Cortex of kidney (tissue), 1 donor: ENCODE measurements at places on chromosomes 6 and 20.

- no peak for DNase-seq
Observed at GRCh38 chr6:53530346-53530745, 14.6 kb downstream of the GCLC start.

- no peak for DNase-seq
Observed at GRCh38 chr6:40341726-40342125, 245.4 kb downstream of the LRFN2 start.

GRCh38 chr20:31682927-31683326 lies 39.7 kb downstream of the BCL2L1 start:
- DNase-seq = no peak

DNA sequence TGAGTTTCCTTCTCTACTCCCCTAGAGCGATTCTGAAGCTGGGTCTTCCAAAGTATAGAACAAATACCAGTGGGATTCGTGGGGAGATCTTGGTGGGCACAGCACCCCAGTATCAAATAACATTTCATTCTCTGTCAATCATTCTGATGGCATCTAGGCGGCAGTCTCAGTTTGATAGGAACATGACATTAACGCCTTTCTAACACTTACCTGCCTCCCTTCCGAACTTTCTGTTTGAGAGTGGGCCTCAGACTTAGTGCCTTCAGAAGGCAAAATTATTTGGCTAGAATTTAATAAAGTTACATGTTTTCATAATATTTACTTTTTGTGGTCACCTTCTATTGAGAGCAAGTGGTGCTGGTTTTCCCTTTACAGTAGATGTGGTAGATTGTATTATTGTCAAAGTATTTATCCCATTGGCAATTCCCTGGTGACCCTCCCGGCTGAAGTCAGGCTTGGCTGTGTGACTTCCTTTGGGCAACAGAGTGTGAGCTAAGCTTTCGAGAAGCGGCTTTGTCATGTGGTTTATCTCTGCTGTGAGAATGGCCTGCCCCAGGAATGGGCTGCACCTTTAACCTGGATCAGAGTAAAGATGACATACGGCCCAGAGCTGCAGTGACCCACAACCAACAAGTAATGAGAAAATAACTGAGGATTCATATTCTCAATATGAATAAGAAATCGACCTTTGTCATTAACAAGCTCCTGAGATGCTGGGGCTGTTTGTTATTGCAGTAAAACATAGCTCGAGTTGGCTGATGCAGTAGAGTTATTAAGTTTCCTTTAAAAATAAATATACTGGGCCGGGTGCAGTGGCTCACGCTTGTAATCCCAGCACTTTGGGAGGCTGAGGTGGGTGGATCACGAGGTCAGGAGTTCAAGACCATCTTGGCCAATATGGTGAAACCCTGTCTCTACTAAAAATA lies 45.2 kb upstream of the PTPN1 start:
- DNase-seq = no peak

- no peak for DNase-seq
Observed at GRCh38 chr20:41247523-41248367, 69.8 kb downstream of the ZHX3 start.

- DNase-seq = no peak
Observed at GRCh38 chr20:25464501-25465242, 57.2 kb downstream of the GINS1 start.

DNA sequence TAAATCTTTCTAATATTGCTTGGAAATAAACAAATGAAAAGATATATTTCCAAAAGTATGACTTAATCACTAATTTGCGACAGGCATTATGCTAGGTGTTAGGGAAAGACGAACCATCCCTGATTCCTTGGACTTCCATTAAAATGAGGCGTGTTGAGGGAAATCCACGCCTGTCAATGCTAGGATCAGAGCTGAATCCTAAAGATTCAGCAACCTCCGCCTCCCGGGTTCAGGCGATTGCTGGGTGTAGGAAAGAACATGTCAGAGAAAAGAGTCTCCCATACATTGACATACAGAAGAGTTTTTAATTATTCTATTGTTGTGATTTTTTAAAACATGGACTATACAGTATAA lies 16.8 kb upstream of the PRSS16 start:
- DNase-seq = no peak

DNA sequence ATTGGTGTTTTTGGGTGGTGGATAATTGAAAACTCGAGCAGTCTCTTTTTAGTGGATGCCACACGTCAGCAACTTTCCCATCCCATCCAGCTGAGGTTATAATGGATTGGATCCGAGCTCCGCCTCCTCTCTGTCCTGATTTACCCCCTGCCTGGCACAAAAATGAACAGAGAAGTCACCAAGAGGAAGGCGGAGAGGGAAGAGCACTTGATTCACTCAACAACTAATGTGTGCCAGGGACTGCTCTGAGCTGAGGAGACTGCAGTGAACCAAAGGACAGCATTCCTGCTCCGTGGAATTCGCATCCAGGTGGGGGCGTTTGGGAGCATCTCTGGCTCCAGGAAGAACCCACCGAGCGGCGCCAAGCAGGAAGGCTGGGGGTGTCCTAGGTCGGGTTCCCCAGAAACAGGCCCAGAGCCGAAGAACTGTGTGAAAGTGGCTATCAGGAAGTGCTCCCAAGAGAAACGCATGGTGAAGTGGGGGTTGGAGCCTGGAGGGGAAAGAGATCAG lies 95.8 kb upstream of the NAA20 start:
- no peak for DNase-seq

DNA sequence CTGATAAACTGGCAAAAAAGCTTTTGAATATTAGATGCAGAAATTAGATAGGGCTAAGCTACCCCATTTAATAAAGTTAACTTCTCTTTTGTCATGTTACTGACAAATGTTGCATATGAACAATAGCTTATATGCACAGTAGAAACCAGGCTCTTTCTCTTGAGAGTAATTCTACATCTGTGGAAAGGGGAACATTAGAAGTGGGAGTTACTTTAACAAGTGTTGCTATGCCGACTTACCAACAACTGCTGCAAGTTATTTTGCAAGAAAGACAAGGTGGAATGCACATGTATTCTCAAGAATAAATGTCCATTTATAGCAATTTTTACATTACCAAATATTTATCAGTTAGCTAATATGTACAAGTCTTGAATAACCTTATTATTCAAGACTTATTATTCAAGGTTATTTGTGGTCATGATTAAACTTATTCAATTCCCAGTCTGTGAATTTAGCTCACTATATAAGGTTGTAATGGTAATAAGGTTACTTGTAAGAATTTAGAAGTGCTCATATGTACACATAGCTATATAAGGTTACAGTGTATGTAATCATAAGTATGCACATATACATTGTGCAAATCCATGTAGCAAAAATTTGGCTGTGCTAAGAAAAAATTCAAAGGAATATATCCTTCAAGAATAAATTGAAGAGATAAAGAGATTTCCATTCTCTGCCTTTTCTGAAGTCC lies 38.3 kb downstream of the ADGRG6 start:
- no peak for DNase-seq

DNA sequence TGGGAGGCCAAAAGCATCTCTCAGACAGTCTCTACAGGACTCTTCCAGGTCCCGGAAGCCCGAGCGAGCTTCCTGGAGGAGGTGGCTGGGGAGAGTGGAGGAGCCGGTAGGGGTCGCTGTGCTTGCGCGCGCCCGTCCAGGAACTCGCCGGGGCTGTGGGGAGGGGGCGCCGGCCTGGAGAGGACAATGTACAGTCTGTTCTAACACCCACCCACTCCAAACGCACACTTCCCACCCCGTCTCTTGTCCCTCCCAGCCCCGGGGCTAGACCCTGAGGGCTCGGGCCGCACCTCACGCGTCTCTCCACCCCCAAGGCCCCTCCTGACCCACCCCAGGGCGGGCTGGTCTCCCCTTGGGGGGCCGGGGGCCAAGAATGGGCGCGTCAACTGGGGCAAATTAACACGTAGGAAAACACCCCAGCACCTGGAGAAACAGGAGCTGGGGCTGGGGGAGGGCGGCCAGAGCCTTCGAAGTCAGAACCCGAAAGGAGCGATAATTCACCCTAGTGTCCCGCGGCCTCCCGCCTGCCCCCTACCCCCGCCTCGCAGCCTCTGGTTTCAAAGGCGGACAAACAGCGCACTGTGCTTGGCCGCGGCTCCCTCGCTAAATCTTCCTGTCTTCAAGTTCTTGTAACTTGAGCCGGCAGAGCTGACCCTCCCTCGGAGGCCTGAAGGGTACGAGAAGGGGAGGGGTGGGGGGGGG lies 103.2 kb upstream of the FOXP4 start:
- no peak for DNase-seq

GRCh38 chr20:32984196-32984595 lies 20.0 kb downstream of the SUN5 start:
- DNase-seq = no peak

GRCh38 chr6:88870717-88871330 lies 92.6 kb downstream of the RNGTT start:
- DNase-seq = no peak

DNA sequence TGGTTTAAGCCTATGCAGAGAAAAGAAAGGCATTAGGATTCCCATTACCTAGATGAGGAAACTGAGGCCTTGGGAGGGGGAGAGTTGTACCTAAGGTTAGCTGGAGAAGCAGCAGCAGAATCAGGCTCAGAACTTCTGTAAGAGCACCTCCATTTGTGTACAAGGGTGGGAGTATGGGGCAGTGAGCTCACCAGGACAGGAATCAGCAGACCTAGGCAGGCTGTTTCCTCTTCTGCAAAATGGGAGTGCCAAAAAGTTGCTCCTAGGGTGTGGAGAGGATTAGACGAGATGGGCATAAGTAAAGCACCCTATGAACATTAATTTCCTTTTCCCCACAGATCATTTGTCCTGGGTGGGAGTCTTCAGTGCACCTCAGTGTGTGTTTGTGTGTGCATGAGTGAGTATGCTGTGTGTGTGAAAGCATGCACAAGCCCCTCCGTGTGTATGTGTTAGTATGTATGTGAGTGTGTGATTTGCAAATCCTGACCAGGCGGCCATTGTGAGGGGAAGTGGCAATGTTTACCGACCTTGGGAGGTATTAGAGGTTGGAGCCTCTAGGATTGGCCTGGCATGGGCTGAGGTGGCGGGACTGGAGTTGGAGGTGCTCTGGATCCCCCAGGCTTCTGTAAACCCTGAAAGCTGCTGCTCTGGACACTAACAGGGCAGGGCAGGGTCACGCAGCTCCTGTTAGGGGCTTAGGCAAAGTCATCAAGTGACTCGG lies 78.8 kb downstream of the VEGFA start:
- no peak for DNase-seq

DNA sequence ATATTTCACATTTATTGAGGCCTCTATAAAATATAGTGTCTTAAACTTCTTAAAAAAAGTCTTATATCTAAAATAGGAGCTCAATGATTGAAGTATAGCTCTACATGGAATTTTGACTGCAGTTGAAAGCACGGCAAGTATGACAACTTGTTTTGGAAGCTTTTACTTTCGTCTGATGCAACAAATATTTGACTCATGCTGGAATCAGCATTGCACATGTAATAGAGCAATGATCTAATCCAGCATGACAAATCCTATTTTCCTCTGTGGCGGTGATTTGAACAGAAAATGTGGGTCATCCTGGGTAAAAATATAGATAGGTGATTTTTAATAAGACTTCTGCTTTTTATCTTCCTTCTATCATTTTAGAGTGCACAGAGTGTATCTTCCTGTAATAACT lies 111.6 kb downstream of the TINAG start:
- DNase-seq = no peak

GRCh38 chr6:31771992-31772358 lies 5.2 kb downstream of the VWA7 start:
- no peak for DNase-seq

GRCh38 chr6:35370124-35370741 lies 27.9 kb downstream of the PPARD start:
- DNase-seq = no peak

GRCh38 chr6:21451546-21452013 lies 142.0 kb upstream of the SOX4 start:
- DNase-seq = no peak

- DNase-seq = no peak
Observed at GRCh38 chr20:62910777-62911497, 15.4 kb downstream of the DIDO1 start.

DNA sequence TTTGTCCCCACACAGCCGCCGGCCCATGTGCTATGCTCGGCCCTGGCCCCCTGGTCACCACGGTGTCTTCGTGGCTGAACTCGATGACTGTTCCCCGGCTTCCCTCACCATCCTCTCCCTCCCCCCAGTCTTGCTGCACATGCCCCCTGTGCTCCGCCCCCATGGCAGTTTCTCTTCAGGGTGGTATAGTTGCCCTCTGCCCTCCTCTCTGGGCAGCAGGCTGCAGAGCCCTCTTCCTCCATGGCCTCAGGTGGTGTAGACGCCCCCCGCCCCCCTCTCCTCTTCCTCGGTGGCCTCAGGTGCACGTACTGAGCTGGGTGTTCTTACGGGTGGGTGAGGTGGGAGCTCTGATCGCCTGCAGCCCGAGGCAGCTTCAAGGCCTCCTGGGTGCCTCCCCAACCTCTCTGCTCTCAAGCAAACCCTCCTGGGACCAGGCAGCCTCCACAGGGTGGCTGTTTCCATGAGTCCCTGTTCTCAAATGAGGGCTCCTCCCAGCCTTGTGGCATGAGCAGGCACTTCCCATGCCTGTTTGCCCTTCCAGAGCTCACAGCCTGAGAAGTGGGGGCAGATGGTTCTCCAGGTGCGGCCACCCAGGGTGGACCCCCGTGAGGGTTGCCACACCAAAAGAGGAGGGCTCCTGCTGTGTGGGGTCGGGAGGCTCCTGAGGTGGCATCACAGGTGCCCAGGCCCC lies 24.8 kb downstream of the COL20A1 start:
- no peak for DNase-seq

- DNase-seq = no peak
Observed at GRCh38 chr6:137746264-137746663, 120.8 kb upstream of the TNFAIP3 start.

- no peak for DNase-seq
Observed at GRCh38 chr6:52994839-52995088, 320 bp downstream of the GSTA4 start.

DNA sequence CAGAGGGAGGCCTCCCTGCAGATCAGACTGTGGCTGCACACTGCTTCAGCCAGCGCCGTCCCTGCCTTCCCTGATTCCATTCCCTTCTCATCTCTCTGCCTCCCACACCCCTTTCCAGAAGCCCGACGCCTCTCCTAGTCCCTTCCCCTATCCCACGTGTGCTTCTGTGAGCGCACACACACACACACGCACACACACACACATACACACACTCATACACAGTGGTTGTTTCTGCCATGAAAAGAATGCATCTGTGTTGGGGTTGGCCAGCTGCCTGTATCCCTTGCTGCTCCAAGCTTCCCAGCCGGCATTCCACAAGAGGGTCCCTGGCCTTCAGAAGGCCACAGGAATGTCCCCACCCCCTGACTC lies 51.7 kb downstream of the MOCS1 start:
- DNase-seq = no peak

GRCh38 chr6:109690373-109690736 lies 647 bp downstream of the AK9 start:
- DNase-seq = no peak

- DNase-seq = no peak
Observed at GRCh38 chr20:32481311-32482142, 103.6 kb downstream of the NOL4L start.

DNA sequence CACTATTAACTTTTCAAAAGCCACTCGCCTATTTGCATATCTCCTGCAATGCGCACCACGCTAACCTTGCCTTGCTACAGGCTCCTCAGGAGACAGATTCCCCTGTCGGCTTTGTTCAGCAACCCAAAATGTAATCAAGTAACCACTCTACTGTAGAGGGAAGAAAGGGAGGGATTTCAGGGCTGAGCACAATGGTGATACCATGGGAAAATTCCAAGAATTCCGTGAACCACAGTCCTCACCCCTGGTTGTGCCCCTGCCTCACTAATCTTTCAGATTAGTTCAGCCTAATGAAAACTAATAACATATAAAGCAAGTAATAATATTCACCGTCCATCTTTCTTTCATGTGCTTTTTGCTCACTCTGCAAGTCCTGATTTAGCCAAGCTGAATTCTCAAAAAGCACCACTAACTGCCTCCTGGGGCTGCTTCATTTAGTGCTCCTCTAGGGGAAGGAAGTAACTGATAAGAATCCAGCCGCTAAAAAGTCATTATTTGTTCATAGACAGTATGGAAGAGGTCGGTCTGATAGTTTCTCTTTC lies 6.6 kb downstream of the CITED2 start:
- no peak for DNase-seq
